ENCODE measurements at places on chromosomes 4 and X.

DNA sequence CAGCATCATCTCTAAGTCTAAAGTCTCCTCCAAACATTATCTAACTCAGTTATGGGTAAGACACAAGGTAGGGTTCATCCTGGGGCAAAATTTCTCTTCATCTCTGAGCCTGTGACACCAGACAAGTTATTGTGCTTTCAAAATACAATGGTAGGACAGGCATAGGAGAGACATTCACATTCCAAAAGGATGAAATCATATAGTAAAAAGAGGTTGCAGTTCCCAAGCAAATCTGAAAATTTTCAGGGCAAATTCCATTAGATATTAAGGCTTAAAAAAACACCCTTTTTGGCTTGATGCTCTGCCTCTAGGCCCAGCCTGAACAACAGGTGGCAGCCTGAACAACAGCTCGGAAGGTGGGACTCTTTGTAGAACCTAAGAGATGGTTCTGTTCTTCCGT is 448.3 kb upstream of the SLIT2 start:
- DNase-seq = no peak

DNA sequence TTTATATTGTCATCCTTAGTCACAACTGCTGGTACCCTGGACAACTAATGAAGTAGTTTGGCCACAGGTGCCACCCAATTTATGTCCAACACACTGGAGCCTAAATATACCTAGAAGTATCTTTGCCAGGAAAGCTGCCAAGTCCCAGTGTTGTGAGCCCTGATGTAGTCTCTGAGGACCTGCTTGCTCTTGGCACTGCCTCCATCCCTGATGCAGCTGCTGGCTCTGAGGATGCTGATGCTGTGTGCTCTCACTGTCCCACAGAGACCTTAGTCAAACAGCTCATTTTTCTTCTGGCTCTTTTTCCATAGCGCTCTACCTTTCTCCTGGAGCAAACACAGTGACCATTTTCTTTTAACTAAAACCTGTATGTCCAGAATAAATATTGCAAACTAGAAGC is 1535.4 kb upstream of the ADGRL3 start:
- no peak for DNase-seq

DNA sequence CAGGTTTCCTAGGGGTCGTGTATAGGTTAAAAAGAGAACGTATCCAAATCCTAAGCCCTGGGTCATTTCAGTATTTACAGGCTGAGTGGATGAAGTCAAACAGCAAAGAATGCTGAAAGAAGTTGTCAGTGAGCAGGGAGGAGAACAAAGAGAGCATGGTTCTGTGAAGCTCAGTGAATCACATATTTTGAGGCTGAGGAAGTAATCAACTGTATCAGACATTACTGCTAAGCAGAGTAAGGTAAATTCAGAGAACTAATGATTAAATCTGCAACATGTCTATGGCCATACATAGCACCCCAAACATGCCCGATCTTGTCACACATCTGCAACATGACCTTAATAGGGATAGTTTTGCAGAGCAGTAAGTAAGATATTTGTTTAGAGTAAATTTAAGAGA is 1130.3 kb downstream of the RAPGEF2 start:
- DNase-seq = no peak

DNA sequence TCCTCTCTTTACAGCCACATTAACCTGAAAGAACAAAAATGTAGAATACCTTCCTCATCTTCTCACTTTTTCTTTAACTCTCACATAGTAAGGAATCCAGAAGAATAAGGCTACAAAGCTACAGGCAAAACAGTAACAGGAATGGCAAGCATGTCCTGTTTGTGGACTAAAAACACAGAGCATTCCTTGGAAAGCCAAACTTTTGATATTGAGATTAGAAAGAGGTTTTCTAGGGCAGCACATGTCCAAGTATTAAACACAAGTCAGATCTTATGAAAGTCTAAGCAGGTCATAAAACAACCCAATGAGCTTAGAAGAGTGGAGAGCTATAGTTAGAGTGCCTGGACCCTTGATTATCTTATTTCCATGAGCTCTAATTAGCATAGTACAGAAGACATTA is 58.2 kb upstream of the FAM9C start:
- no peak for DNase-seq

- DNase-seq = no peak
Observed at GRCh38 chr4:130648570-130648969, 1552.6 kb downstream of the C4orf33 start.

DNA sequence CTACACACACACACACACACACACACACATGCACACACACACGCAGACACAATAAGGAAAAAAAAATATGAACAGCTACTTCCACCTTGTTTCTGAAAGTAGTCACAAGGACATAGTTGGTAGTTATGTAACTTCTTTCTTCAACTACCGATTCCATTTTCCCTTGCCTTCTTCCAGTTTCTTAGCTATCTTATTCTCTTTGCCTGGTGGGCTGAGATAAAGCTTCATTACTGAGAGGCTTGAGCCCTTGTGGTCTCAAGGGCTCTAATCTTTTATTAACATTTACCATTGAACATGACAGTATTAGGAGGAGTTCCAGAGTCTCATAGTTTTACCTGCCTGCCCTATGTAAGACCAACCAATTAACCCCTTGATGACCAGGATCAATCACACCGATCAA is 8.9 kb upstream of the SMIM10 start:
- no peak for DNase-seq

- DNase-seq = no peak
Observed at GRCh38 chr4:4752576-4753401, 106.7 kb upstream of the MSX1 start.

DNA sequence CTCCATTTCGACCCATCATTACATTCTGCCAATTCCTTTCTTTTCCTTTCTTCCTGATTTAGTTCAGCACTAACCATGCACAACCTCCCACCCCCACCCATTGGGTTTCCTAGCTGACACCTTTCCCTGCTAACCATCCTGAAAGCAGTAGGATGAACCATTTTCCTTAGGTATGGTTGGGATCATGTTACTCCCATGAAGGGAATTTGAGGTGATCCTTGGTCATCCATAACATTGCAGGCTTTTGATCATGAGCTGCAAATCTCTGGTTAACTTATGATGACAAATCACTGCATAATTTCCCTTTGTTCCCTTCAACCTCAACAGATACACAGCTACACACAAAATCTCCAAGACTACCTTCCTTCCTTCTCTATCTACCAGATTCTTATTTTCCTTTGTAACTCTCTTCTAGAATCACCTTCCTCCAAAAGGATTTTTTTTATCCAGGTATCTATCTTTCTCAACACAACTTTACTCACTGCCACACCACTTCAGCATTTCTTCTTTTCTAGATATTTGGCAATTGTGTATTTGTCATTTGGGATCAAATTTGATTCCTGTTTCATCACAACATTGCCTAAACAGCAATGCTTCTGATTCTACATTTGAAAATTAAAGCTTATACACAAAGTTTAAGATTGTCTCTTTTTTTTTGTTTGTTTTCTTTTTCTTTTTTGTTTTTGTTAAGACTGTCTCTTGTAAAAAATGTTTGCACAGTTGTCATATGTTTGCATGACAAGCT is 145.1 kb downstream of the RBM47 start:
- no peak for DNase-seq

- DNase-seq = no peak
Observed at GRCh38 chr4:182862141-182862875, 54.9 kb downstream of the DCTD start.

DNA sequence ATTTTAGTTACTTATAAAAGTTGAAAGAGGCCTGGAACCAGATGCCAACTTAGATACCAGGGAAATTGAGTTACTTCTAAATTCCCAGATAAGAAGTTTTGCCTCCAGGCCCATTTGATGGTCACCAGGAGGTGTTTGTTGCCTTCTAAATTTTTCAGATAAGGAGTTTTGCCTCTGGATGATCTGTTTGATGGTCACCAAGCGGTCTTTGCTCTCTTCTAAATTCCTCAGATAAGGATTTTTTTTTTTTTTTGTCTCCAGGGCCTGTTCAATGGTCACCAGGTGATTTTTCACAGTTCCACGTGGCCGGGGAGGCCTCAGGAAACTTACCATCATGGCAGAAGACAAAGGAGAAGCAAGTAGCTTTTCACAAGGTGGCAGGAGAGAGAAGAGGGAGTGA is 66.5 kb downstream of the FAM9B start:
- no peak for DNase-seq

- no peak for DNase-seq
Observed at GRCh38 chrX:50093625-50094024, 107.2 kb downstream of the AKAP4 start.

DNA sequence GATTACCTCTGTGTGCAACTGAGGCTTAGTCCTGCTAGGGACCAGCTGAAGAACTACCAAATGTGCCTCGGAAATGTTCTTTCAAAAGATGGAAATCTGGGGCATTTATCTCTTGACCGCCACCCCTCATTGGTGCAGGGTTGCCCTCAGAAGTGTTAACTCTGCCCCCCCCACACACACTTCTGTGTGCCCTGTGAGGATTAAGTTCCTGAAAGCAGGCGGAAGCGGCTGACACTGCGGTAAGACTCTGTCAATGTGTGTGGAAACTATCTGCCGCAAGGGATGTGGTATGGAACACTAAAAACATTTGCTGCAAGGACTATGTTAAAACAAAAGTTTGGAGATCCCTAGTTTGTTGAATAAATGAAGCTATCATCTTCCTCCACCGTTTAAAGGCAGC is 106.9 kb upstream of the NDP start:
- DNase-seq = no peak

GRCh38 chrX:7170898-7171297 is 22.9 kb upstream of the PUDP start:
- DNase-seq = no peak

DNA sequence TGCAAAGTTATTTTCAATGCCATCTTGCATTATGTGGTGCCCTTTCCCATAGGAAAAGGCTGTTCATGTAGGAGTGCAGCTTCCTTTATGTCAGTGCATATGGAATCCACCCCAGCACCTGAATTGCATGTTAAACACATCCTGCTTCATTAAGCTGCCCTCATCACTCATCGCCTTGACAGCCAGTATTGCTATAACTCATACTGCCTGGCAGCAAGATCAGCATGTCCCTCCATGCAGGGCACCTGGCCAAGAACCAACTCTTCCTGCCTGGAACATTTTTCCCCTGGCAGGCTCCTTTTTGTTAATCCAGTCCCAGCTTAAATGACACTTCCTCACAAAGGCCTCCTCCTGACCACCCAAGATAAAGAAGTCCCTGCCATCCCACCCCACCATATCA is 23.5 kb upstream of the CA5B start:
- no peak for DNase-seq

DNA sequence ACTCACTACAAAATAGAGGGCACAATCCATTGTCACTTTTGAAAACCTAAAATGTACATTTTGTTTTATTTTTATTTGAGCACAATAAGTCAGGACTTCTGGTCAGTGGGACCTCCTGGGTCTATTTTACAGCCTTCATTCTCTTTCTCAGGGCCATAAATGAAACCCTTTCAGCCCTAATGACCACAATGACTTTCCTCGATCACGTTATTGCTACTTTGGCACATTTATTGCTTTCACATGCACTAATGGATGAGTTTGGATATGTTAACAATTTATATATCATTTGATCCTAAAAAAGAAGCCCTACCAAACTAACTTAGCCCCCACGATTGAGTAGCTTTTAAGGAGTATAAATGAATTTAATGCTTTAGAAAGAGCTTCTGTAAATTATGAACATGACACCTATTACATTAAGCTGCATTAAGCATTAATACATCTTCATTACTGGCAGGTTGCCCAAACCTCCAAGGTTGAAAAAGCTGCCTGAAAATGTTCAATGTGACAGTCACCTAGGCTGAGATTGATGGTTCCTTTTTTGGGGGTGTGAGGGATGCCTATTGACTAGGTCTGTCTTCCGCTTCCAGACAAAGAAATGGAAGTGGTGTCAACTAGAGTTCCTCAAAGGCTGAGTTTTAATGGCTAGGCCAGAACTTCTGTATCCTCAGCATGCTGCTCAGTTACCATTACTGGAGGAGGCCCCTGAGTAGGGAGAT is 296.4 kb downstream of the GPAT3 start:
- no peak for DNase-seq

DNA sequence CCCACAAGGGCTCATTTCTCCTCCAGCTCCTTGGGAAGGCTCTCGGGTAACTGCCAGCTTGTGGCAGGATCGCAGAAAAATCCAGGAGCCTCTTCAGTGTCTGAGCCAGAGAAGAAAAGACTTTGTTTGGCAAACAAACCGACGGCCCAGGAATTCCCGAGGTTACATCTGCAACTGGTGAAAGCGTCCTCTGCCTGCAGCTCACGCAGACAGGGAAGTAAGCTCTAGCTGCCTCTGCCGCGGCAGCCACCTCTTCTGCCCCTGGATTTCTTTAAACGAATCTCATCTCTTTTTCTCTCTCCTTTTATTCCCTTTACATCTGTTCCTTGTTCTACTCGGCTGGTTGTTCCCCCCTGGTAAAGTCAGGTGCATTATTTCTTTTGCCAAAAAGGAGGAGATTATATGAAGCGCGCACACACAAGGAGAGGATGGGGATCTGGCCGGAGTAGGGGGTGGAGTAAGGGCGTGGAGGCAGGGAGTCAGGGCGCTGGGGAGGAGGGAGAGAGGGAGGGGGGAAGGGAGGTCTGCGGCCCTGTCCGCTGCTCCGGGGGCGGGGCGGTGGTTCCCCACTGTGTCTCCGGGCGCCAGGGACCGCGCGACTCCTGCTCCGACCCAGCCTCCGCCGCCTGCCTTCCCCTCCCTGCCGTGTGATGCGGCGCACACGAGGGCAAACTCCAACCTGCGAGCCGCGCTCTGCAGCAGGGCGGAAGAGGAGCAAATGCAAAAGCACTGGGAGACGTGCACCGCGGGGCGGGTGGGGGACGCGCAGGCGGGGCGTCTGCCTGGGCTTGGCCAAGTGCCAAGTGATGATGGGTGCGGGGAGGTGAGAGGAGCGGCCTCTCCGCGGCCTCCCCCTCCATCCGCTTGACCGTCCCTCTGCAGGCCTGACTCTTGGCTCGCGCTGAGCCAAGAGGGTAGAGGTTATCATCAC is at the start of gene DCHS2:
DCHS2 (minus strand) TSS at position 459 of the 931 bp plus-strand sequence; CDS start at position 15, 444 bp downstream.
- no peak for DNase-seq

DNA sequence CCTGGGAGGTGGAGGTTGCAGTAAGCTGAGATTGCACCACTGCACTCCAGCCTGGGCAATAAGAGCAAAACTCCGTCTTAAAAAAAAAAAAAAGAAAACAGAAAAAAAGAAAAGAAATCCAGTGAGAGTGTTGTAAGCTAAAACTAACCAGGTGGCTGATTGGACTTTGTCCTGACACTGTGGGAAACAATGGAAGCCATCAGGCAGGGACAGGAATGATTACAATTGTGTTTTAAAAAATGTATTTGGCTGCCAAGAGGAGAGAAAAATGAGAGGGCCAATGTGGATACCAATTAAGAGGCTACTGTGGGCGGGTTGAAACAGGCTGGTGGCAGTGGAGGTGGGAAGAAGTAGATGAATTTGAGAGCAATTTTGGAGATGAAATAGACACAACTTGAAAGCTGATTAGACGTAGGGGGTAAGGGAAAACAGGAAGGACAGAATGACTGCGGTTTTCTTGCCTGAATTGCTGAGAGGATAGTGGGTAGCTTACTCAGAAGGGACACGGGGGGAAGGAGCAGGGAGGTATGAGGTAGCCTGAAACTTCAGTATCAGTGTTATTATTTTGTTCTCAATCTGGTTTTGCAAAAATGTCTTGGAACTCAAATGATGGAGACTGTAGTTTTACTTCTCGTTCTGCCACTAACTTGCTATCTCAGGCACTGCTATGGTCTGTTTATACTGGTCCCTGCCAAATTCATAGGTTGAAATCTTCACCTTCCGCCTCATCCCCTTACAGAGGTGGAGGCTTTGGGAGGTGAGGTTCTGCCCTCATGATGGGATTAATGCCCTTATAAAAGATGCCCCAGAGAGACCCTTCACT is 45.6 kb upstream of the CHRNA9 start:
- DNase-seq = no peak

GRCh38 chrX:50697691-50698090 is 116.3 kb downstream of the SHROOM4 start:
- DNase-seq = no peak
